NCI-H526 (cell line): ENCODE measurements at places on chromosomes 11 and 22.

DNA sequence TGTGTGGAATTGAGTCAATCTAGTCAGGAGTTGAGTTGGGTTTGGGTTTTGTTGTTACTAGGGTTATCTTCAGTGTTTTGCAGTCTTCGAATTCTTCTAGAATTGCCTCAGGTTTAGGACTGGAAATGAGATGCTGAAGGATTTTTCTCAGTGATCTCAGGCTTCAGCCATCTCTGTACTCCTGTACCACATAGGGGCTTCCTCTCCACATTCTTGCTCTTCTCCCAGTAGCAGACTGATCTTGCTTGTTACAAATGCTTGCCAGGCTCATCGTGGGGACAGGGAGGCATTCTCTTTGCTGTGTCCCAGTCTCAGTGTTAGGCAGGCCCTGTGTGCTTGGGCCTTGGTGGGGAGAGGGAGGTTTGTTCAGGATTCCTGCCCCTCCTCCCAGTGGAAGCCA, 96.1 kb downstream of the LRRC32 start:
- DNase-seq: no peak

DNA sequence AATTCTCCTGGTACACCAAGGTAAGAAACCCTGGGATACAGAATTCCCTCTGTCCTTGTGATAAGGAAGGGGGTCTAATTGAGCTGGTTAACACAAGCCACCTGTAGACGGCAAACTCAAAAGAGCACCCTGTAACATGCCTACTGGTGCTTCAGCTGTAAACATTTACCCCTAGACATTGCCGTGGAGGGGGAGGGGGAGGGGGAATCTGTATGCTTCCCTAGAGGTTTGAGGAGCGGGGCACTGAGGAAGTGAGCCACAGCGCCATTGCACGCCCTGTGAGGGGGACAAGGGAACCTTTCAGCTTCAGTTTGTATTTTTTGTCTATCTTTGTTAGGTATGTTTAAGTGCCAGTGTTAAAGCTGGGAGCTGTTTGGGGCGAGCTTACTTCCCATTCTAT, 99.8 kb downstream of the AASDHPPT start:
- no peak for DNase-seq

GRCh38 chr11:78420255-78420764, 2.7 kb upstream of the GAB2 start:
- peak; percentile 82 for DNase-seq

DNA sequence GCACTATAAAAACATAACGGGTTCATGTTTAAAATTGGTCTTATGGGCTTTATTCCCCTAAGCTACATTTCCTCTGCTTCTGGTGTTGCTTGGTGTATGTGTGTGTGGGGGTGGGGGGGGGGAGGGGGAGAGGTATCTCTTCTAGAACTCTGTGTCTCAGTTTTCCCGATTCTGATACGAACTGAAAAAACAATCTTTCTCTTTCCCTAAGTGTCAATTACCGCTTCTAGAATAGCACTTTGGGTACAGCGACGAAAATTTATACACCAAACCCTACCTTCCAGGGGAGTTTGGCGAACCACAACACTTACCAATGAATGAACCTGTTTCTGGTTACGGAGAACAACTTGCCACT, 636 bp downstream of the NUP160 start:
- no peak for DNase-seq

- DNase-seq: no peak
Measured at GRCh38 chr11:78179459-78180071, 8.9 kb downstream of the KCTD21 start.

DNA sequence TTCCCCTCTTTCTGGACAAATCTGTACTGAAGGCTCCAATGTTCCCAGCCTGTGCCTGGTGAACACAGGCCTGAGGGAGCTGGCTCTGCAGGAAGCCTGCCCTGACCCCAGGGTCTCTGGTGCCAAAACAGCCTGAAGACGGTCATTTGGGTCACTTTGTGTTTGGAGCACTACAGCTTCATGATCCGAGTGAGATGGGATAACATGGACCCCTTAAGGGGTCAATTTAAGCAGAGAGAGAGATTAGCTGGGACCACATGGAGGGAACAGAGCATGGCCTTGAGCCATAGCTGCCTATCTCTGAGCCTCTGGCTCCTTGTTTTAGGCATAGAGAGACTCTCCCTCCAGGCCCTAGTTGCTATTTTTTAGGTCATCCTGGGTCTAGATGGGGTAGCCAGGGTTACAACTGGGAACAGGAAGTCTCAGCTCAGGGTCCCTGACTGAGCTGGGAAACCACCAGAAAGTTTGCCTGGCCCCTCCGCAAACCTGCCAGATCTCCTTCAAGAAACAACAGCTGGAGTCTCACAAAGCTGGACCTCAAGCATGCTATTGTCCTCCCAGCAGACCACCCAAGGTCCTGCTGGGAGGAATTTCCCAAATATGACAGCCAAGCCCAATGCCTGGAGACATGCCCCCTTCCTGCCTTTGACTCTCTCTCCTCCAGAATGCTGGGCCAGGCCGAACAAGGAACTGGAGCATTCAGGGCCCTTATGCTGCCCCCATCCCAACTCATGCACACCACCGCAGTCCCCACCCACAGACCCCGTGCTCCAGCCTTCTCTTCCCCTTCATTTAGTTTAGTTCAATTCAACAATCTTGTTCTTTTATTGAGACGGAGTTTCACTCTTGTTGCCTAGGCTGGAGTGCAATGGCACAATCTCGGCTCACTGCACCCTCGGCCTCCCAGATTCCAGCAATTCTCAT, 4.0 kb downstream of the SLCO2B1 start:
- DNase-seq: no peak

- DNase-seq: no peak
Measured at GRCh38 chr22:18110954-18111758, 547 bp downstream of the TUBA8 start.

DNA sequence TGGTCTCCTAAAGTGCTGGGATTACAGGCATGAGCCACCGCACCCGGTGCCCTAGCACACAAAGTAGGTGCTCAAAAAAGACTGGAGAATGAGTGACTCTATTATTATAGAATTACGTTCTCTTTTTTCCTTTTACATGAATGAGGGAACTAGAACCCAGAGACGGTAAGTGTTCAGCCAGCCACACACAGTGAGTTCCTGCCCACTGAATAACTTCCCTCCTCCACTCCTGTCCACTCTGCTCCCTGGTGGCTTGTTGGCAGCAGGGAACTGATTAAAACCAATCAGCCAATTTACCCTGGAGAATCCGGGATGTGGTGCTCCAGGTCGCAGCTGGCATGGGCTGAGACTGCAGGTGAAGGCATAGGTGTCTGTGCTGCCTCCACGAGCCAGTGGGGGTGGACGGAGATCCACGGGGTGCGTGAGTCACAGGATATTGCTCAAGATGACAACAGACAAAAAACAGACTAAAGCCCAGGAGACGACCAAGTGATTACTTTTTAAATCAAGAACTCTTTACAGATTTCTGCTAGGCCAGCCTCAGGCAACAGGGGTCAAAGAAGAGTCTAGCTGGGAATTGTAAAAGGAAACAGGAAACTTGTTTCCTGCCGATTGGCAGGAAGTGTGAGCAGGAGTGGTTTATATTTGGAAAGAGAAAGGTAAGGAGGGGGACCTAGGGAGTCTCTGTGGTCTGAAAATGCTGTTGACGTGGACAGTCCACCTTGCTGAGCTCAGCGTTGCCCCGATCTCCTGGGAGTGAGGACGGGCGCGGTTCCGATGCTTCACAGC, 95.2 kb upstream of the TP53I11 start:
- DNase-seq: no peak

- DNase-seq: no peak
Measured at GRCh38 chr22:37431801-37432707, 4.8 kb upstream of the ELFN2 start.

DNA sequence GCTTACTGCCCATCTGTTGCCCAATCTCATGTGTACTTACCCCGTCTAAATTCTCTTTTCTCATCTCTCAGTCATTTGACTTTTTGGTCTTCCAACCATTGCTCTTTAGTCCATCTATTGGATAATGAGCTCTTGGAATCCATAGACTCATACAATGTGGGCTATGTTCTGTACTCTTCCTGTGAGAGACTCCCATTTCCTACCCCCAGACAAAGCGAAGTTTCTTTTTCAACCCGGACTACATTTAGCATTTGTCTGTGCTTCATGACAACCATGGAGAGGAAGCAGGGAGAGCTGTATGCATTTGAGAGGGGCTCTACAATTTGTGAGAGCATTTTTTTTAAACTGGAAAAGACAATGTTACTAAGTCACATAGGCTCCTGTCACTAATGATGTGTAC, 4.0 kb upstream of the ARHGAP42 start:
- DNase-seq: no peak

DNA sequence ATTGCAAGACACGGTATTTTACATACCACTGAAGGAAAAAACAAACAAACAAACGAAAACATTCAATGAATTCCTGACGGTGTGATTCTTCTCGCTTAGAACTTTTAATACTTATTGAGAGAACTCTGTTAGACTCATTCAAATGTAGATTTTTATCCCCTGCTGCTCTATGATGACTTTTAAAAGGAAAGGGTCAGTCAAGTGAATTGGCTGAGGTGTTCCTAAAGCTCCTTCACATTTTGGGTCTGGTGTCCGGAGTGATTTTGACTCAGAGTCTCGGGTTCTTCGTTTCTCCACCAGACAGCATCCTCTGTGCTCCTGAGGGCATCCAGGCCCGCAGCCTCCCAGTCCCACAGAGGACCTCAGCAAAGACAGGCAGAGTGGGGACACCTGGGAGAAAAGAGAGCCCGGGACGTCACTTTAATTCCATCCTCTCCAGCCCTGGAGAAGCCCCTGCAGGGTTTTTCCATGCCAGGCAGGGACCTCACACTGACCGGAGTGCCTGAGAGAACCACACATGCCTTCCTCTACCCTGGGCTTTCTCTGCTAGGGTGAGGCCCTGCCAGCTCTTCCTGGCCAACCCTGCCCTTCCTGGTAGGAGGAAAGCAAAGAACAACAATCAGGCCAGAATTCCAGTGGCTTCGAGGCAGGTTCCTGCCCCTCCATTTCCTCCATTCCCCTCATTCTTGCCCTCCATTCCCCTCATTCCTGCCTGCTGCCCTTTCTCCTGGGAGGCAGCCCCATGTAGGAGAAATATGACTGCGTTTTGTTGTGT, 1.4 kb upstream of the CSF2RB start:
- no peak for DNase-seq

GRCh38 chr11:130421697-130422096, 6.7 kb downstream of the ADAMTS8 start:
- no peak for DNase-seq

GRCh38 chr11:1701091-1701807, 4.3 kb downstream of the KRTAP5-6 start:
- DNase-seq: no peak

- no peak for DNase-seq
Measured at GRCh38 chr11:106418791-106419190, 341.3 kb downstream of the AASDHPPT start.

- DNase-seq: no peak
Measured at GRCh38 chr22:33932997-33933396, 12.7 kb upstream of the LARGE1 start.

DNA sequence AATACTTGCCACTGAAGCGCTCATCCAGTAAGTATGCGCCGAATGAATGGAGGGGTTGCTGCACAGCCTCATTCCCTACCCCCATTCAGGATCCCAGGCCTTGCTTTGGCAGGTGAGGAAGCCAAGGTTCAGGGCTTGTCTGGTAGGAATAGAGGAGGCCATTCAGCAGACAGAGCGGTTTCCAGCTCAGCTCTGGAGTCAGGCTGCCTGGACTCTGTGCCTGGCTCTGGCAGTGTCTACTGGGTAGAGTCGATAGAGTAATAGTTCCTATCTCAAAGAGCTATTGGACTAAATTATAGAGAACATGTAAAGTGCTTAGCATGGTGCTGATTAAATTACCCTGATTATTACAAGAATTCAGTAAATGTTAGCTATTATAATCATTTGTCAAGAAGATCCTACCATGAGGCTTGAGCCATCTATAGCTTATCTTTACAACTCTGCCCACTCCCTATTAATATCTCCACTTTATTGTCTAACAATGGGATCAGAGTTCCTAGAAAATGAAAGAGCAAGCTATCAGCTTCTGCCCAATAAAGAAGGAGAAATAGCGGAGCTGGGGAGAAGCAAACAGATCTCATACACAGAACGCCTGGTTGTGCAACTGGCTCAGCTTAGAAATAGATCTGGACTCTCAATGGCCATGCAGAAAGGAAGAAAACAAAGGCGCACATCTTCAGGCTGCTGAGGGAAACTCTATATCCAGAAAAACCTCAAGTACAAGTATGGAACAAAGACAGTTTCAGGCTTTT, 6.6 kb upstream of the SNX32 start:
- DNase-seq: no peak

DNA sequence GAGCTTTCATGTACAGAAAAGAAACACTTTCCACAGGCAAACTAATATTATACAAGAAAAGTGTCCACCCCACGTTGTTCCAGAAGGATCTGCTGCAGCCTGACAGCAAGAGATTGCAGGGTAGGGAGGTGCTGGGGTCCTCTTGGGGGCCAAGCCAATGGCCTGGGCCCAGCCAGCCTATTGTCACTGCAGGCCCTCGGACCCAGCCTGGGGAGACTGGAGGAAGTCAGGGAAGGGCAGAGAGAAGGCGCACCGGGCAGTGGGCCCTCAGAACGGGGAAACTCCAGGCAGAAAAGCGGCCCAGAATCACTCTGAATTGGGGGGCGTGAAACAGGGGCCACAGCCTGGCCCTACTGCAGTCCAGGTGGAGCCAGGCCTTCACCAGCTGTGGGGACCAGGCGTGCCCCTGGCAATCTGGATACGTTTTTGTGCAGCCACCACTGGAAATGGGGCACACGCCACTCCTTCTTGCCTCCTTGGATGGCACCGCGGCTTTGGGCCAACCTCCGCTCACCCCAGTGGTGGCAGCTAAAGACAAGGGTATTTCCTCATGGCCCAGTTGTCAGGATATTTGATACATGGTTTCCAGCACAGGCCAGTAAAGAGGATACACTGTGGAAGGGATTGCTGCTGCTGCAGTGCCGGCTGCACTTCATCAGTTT, 3.9 kb upstream of the NAP1L4 start:
- DNase-seq: no peak

DNA sequence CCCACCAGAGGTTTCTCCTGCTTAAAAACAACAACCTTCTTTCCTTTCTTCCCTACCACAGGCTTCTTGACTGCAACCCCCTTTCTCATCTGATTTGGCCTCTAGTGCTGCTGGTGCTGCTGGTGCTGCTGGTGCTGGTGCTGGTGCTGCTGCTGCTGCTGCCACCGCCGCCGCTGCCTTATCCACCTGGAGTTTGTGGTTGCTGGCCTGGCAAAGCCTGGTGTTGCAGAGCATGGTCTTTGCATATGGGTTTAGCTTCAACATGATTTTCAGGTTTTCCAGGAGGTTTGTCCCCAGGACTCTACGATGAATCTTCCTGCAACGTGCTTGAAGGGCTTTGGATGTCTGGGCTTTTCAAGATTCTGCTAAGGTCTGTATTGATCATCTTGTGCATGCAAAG, 49.7 kb downstream of the MRTFA start:
- DNase-seq: no peak

- no peak for DNase-seq
Measured at GRCh38 chr22:37804352-37804880, 3.3 kb upstream of the GCAT start.

DNA sequence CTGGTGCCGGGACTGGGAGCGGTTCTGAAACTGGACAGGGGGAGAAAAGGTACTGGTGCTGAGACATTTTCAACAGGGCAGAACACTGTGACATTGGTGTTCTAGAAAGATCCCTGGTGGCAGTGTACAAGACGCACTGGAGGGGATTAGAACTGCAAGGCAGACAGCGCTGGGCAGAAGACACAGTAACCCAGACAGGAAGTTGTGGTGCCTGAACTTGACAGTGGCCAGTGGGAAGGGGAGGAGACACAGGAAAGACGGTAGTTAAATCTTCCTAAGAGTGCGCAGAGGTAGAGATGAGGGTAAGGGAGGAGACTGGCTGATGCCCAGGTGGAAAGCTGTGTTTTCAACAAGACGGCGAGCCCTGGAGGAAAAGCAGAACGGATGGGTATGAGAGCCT, 24.5 kb downstream of the FAM227A start:
- DNase-seq: no peak

- DNase-seq: no peak
Measured at GRCh38 chr11:35761899-35762298, 99.3 kb downstream of the TRIM44 start.
